ENCODE measurements at places on chromosomes 13 and 19.

DNA sequence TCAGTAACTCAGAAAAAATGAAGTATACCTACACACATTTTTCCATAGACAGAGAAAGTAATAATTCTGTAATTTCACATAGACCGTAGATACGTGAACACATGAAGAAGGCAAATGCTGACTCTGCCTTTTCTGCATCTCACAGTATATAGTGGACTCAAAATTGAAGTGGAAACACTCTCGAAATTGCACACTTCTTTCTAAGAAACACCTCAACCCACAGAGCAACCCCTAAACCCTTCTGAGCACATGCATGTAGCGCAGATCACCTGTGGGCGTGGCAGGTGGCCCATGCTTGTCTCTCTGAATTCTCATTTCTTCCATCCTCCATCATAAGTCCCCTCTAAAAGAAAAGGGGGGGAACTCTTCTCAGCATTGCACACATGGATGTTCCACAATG lies 34.7 kb downstream of the COL4A1 start:
- DNase-seq: no peak

DNA sequence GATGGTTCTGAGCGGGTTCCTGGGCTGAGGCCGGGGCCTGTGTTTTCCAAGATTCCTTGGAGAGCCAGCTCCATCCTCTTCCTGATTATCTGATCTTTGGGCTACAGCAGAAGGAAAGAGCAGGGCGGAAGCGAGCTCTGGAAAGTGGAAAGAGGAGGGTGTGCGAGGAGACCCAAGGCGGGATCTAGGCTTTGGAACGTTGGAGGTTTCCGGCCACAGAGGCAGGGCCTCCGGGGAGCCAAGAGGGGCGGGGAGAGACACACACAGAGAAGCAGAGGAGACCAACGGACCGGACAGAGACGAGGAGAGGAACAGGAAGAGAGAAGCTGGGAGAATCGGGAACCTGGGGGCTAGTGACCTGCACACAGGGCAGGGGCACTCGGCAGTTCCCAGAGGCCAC lies at the start of gene CLEC11A:
TSS of gene CLEC11A (plus strand) at position 296 of the 400 bp plus-strand sequence. CDS start 162 bp downstream, outside the sequence.
- peak; percentile 87 for DNase-seq

- DNase-seq: peak; percentile 47
Measured at GRCh38 chr19:38057959-38058690, 151.1 kb downstream of the SIPA1L3 start.

DNA sequence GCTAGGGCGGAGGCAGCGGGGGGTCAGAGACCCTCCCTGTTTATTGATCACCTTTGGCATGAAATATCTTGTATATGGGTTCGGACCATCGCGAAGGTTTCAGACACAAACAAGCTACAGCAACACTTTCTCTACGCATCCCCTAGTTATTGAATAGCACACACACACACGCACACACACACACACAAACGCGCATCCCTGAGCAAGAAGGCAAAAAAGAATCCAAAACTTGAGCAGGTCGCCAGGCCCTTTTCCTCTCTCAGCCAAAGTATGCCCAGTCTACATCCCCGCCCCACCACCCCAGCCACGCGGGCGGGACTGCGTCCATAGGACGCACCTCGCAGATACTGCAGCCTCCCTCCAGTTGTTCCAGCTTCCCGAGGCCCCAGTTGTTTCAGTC lies 16.0 kb downstream of the POU4F1 start:
- DNase-seq: no peak

- DNase-seq: peak; percentile 45
Measured at GRCh38 chr19:2495651-2496316, 19.9 kb downstream of the GADD45B start.

All from foreskin fibroblast (primary cell).